ENCODE measurements at places on chromosomes 2 and 18.
A peak's percentile ranks its signal among the peaks of the same experiment; 100 is the strongest.

DNA sequence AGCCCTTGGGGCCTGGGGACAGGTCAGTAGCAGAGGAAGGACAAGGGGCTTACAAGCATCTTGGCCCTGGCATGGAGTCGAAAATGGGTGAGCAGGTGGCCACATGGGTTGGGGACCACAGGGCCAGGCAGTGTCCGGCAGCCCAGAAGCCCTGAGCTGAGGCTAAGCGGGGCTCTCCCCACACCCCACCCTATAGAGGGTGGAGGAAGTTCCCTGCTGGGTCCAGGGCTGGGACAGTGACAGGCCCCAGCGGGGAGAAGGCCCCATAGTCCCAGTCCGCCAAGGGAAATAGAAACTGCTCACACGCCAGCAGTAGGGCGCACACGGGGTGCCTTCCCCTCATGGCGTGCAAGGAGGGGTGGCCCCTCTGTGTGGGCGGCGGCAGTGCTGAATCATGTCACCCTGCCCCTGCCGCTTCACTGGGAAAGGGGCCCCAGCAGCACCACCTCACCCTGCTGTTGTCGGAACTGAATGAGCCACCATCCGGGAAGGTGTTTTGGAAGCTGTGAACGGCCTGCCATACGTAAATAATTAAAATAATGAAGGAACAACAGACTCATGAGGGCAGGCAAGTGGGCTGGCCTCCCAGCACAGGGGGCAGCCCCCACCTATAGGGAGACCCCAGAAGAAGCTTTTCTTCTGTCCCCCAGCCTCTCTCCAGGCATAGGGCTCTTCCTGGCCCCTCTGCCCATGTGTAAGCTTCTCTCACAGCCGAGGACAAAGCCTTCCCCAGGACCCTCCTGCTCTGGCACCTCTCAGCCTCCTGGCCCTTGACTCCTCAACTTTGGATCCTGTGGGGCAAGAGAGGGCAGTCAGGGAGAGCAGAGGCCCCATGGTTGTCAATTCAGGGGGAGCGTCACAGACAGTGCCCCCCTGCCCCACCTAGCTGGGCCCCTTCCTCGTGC, 12.7 kb upstream of the DUSP2 start:
- DNase-seq = no peak

- peak; percentile 31 for DNase-seq
Measured at GRCh38 chr18:62751341-62751821, 36.0 kb downstream of the PHLPP1 start.

DNA sequence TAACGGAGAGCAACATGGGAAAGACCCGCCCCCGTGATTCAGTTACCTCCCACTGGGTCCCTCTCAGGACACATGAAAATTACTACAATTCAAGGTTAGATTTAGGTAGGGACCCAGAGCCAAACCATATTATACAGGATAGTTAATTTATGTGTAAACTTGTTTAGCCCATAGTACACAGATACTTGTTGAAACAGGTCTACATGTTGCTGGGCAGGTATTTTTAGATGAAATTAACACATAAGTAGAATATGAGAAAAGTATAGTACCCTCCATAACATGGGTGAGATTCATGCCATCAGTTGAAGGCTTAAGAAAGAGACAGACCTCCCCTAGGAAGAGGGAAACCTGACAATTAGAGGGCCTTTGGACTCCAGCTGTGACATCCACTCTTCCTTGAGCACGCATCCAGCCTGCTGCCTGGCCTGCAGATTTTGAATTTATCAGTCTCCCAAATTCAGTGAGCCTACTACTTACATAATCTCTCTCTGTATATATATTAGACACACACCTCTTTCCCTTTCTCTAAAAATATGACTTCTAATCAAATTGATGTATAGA, 463.5 kb upstream of the NETO1 start:
- DNase-seq = no peak

DNA sequence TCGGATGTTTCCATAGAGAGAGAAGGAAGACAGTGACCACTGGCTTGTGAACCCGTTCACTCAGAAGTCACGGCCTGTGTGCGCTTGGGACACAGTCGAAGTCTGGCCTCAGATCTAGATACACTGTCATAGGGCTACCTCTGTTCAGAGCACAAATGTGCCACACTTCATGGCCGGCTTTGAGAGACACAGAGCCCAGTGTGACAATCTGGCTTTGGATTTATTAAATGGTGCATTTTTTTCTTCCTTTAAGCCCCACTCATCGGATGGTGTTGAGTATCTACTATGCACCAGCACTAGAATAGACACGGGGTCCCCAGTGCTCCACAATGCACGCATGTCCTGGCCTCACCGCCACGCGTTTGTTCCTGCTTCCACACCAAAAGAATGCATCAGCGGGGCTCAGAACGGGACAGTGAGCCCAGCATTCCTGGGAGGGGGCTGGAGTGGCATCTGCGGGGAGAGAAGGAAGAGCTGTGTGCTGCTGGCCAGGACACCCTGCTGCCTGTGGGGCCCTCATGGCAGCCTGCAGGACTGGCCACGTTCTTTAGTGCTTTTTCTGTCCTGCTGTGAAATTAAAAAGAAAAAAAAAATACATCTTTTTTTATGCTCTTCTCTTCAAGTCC, 738.9 kb upstream of the SALL3 start:
- DNase-seq = no peak

DNA sequence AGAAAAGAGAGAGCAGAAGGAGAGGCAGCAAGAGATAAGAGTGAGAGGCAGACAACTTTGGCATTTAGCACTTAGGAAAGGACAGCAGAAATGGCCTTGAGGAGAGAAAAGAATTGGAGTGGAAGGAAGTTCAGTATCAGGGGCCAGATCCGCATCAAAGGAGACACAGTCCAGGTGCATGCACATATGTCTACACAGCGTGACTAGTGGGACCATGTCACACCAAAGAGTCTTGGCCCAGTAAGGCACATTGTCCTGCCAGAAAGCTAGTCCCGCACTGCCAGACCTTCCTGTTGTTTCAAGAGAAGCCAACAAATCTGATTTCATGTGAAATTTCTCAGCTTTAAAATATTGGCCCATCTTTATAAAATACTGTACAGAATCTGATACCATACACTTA, 8.5 kb upstream of the STK39 start:
- peak; percentile 99 for DNase-seq

DNA sequence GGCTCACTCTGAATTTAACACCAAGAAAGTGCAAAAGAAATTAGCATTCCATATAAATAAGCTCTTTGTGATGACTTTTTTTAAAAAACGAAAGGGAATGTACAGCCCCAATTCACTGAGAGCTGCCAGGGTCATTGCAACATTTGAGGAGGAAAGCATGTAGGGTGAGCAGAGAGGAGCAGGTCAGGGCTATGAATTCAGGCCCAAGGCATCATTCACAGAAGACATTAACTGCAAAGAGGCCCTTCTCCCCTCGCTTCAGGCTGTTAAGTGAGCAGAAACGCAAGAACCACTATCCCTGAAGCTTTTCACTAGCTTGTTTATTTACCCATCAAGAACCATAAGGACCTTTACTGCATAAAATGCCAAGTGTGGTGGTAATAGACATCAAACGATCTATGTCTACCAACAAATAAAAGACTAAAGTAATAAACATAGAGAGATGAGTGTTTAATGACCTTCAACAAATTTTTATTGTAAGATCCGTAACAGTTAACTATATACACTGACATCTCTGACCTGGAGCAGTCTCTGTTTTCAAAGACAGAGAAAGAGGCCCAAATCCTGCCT, 333.1 kb upstream of the HNRNPA3 start:
- no peak for DNase-seq

GRCh38 chr2:12778811-12779579, 62.3 kb downstream of the TRIB2 start:
- DNase-seq = no peak

GRCh38 chr2:195842932-195843331, 185.9 kb downstream of the SLC39A10 start:
- DNase-seq = no peak

- no peak for DNase-seq
Measured at GRCh38 chr2:13524492-13524891, 807.8 kb downstream of the TRIB2 start.

DNA sequence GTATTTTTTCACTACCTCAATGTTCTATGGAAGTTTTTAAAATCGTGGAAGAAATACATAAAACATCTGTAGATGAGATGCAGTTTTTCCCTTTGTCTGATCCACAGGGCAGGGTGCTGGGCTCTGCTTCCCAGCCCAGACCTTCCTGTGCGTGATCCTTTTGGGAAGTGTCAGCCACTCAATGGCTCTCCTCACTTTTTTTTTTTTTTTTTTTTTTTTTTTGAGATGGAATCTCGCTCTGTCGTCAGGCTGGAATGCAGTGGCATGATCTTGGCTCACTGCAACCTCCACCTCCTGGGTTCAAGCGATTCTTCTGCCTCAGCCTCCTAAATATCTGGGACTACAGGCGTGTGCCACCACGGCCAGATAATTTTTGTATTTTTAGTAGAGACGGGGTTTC, 32.8 kb downstream of the SOWAHC start:
- DNase-seq = no peak

GRCh38 chr2:40564184-40564583, 112.3 kb upstream of the SLC8A1 start:
- DNase-seq = no peak

GRCh38 chr2:24972315-24972961, 683 bp upstream of the DNAJC27 start:
- peak; percentile 72 for DNase-seq

GRCh38 chr2:171814883-171815282, 79.2 kb downstream of the SLC25A12 start:
- peak; percentile 29 for DNase-seq

GRCh38 chr18:54086863-54087262, 137.6 kb downstream of the MBD2 start:
- no peak for DNase-seq

DNA sequence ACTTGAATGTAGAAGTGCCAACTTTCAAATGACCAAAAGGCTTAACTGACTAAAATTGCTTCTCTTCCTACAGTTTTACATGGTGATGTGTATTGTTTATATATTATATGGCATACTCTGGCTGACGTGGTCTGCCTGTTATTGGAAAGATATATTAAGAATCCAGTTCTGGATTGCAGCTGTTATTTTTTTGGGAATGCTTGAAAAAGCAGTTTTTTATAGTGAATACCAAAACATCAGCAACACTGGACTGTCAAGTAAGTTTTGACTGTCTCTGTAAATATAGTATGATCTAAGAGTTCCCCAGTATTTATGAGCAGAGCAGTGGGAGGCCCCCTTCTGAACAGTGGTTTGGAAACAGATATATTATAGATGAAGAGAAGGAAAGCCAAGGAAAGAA, 26.2 kb downstream of the TMEM87B start:
- DNase-seq = no peak

GRCh38 chr2:207625014-207625907, at the start of gene METTL21A:
TSS of gene METTL21A (minus strand) at chr2:207625394. CDS start at chr2:207624375, 1,019 bp downstream.
- DNase-seq = peak; percentile 87

- DNase-seq = peak; percentile 47
Measured at GRCh38 chr18:52903857-52904256, 563.9 kb downstream of the DCC start.

DNA sequence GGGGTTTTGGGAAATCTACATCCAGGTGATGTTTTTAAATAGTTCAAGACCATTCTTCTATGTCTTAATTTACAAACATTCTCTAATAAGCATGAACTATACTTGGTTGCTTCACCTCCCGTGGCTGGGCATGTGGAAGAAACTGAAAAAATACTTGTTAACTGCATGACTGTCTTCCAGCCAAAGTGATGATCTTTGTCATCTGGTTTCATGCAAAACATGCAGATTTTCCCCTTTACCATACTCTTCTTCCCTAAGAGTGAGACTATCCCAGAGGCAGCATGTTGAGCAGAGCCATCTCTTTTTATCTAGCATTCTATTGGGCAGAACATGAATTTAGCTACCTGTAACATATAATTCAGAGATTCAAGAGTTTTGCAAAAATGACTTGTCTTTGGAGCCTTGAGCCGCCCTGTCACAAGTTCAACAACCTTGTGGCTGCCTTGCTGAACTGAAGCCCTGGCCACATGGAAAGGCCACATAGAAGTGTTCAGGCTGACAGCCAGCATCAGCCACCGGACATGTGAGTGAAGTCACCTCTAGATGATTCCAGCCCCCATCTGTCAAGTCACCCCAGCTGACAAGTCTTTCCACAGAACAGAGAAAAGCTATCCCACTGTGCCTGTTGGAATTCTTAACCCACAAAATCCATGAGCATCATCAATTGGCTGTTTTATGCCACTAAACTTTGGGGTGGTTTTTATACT, 142.8 kb downstream of the ANKRD44 start:
- no peak for DNase-seq

GRCh38 chr2:47301277-47301618, 101.7 kb upstream of the MSH2 start:
- DNase-seq = no peak

DNA sequence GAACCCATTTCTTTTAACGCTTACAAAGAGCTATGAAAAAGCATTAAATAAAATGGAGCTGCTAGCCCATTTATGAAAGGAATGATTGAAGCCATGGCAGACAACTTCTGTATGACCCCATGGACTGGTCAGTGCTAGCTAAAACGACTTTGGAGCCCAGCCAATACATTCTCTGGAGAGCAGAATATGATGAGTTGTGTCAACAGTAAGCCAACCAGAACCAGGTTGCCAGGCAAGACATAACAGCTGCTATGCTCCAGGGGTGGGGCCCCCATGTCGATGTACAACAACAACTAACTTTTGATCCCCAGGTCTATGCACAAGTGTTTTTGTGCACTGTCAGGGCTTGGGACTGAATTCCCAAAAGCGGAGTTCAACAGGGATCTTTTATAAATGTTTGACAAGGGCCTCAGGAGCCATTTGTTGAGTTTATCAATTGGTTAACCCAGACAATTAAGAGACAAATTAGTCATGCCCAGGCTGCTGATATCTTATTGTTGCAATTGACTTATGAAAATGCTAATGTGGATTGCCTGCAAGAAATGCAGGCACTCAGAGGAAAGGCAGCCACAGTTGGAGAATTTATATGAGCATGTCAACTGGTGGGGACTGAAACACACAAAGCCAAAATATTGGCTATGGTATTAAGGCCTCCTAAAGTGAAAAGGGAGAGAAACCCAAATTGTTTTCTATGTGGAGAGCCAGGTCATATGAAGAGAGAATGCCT, 64.6 kb upstream of the MYO3B start:
- DNase-seq = no peak

- DNase-seq = peak; percentile 42
Measured at GRCh38 chr2:223954401-223954800, 2.9 kb upstream of the MRPL44 start.

DNA sequence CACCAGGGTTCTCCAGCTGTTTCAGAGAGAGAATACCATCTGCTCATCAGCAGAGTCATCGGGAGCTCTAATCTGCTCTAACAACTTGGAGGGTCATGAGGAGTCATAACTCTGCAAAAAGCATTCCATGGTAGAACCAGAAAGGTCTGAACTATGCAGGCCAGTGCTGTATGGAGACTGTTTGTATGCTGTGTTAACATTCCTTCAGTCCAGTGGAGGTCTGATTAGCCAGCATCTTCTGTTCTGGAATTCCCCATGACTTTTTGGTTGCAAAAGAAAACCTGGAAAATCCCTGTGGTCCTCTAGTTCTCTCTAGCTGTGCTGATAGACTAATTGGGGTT, 9.4 kb upstream of the ITGB6 start:
- DNase-seq = no peak

- DNase-seq = no peak
Measured at GRCh38 chr2:150594299-150594698, 106.8 kb upstream of the RND3 start.

All from cerebellar cortex (tissue), 1 donor.